Stimulated activated CD4-positive, alpha-beta T cell treated with anti-CD3 and anti-CD28 coated beads, Interleukin-1b, Interleukin-23, amount 100 ng/mL, for 1 hour (primary cell): ENCODE measurements at places on chromosomes 3 and 15.
A peak's percentile ranks its signal among the peaks of the same experiment; 100 is the strongest.

- no peak for DNase-seq
Observed at GRCh38 chr15:71811752-71812735, 1.7 kb downstream of the NR2E3 start.

- no peak for DNase-seq
Observed at GRCh38 chr3:162847511-162847910, 1350.9 kb downstream of the OTOL1 start.

DNA sequence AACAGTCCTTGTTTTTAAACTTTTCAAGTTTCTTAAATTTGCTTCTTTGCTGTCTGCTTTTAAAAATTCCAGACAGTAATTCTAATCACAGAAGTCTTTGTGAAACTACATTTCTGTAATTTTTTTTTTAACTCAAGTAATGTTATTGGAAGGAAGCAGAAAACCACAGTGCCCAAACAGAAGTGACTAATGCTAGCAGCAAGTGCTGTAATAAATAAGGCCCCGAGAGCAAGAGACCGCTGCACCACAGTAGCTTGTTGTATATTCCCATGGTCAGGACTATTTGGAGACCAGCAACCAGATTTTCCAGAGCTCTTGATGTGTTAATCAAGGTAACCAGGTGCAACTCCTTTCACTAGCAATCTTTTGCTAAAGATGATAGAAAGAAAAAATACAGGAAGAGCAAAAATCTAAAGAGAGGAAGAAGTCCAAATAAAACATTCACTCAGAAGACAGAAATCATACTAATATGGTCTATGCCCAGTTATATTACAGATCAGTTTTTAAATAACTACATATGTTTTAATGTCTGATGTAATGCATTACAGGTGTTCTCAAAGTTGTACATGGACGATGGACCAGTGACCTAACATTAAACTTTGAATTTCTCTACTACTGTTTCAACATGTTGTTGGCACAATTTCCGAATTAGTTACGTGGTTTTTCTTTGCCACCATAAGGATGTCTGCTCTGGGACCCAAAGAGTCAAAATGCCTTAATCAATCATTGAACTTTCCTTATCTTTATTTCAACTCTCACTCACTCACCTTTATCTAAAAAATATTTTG lies 36.4 kb downstream of the WWTR1 start:
- no peak for DNase-seq

DNA sequence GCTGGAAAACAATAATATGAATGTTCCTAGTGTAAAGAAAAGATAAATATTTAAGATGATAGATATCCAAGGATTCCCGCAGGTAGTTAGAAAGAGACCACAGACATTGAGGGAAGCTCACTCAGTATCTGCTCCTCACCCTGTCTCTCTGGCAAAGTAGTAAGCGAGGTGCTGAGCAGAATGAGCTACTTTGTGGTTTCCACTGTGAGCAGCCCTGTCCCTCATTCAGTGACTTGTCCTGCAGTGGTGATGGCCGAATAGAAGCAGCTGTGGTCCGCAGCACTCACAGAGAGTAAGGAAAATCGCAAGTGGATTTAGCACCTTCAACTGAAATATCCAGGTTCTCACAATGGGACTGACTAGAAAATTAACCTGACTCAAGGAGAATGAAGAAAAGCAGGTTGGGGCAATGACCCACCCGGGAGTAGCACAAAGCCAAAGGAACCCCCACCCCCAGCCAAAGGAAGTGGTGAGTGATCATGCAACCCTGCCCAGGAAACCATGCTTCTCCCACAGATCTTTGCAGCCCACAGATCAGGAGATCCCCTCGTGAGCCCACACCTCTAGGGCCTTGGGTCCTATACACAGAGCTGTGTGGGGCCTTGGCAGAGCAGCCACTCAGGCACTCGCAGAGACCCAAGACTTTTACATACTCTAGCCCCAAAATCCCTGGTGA lies 21.8 kb upstream of the SLC25A38 start:
- DNase-seq: peak; percentile 12

DNA sequence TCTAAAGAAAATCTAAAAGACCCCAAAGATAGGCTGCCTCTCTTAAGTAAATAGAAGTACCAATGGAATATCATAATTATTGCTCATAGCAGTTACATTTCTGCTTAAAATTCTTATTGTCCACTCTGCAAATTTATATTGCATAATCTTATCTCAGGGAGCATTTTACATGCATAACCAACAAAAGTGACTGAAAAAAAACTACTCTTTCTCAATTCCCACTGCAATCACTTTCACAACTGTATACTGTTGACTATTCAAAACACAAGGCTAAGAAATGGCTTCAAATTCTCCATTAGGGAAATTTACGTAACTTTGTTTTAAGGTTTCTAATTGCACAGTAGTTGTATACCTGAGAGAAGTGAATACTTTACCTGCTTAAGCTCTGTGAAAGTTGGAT lies 56.3 kb downstream of the HMG20A start:
- no peak for DNase-seq

DNA sequence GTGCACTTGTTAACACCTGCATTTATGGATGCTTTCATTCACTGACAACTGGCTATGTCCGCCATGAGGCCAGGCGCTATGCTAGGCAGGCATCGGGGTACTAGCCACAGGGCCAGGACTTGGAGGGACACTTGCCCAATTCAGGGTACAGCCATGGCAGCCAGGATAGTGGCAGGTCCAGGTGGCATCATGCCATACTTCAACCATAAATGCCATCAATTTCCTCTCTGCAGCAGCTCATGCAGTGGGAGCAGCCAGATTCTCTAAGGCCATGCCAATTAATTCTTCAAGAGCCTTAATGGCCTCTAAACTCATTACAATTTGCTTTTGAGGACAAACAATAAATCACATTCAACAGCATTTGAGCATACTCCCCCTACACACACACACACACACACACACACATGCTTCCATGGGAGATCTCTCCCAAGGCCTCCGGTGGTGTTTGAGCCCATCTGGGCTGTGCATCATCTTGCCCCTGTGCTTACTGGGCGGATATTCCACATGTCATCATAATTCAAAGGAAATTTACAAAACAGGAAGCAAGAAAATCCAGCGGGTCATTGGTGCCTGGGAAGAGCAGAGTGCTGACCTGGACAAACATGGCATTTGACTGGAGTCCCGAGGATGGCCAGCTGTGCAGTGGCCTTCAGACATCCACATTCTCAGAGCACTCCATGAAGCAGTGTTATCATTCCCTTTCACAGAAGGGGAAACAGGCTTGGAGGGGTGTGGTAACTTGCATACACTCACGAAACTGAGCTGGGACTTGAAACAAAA lies 109.1 kb downstream of the IQSEC1 start:
- no peak for DNase-seq

DNA sequence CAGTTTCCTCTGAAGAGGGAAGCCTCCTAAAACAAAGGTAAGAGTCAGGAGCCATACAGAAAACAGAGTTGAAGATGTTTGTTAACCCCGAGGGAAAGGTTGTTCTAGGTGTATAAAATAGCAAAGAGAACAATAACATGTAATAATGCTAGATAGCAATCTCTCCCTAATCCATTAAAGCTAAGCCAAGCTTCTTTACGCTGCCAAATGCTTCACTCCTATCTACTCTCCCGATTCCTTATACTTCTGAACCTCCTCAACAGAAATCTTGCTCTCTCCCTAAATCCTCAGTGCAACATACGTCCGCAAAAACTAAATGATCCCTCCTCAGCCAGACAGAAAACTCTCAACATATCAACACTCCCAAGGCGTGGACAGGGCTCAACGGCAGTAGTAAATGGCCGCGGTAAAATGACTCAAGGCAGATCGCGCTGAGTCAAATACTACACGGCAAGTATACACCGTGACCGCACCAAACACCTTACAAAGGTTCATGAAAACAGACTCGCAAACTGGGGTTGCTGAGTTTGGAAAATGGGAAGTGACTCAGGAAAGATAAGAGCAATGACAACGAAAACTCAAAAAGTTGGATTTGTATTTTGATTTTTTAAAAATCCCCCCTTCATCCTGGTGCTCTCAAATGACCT lies 682 bp downstream of the CLDND1 start:
- peak; percentile 13 for DNase-seq

GRCh38 chr3:16140894-16141285 lies 33.6 kb upstream of the GALNT15 start:
- DNase-seq: no peak

- DNase-seq: no peak
Observed at GRCh38 chr3:123311201-123311600, 109.5 kb downstream of the SEC22A start.

DNA sequence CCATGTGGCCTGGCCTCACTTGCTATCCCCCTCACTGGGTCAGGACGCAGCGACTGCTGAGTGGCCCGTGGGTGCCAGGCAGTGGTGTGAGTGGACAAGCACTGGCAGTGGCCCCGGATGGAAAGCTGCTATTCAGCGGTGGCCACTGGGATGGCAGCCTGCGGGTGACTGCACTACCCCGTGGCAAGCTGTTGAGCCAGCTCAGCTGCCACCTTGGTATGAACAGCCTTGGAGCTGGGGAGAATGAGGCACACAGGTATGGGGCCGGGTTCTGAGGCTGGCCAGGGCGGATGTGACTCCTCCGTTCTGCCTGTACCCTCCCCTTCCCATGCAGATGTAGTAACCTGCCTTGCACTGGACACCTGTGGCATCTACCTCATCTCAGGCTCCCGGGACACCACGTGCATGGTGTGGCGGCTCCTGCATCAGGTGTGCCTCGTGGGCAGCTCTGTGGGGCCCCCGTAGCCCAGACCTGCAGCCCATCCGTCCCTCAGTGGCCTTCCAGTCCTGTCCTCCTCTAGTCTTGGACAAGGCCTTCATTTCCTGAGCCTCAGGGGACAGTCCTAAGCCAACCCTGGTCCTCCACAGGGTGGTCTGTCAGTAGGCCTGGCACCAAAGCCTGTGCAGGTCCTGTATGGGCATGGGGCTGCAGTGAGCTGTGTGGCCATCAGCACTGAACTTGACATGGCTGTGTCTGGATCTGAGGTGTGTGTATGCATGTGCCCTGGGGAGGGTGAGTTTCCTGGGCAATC lies 28.2 kb downstream of the NBEAL2 start:
- no peak for DNase-seq

DNA sequence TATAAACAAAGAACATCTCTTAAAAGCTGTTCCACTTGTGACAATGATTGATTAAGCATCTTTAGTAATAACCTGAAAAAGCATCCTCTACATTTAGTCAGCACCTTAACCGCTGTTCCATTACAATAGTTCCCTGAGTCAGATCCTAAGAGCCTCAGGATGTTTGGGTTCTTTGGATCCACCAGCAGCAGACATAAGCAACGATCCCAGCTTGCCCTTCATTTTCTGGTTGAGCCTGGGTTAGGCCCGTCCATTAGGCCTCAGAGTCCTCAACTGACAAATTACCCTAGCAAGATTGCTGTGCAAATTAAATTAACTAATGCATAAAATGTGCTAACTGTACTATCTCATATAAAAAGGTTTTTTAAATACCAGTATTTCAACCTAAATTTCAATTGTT lies 42.3 kb upstream of the ROBO1 start:
- no peak for DNase-seq

DNA sequence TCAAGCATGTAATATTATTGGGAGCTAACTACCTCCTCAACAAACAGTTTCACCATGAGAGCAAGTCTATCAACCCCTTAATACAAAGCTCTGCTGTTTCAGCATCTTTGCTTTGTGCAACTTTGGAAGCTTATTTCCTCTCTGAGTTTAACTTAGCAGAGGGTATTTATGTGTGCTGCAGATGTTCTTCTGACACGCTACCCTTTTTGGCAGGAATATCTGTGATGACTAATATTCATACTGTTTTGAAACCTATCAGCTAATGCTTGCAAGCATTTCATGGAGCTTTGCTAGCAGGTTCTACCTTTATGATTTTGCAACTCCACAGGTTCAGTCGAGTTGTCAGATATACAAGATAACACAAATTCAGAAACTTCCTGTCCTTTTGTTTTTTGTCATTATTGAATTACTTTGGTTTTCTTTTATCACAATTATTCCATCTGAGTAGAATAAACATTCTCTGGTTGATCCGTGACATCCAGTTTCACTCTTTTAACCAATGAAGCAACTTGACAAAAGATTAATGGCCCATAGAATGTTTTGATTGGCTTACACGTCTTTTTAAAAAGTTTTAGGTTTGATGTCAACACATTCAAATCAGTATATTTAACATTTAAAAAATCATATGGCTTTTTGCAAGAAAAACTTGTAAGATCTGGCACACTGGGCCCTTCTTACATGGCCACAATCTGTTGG lies 1.7 kb upstream of the SLC9A9 start:
- DNase-seq: no peak

GRCh38 chr15:80458580-80458979 lies 54.4 kb downstream of the ARNT2 start:
- no peak for DNase-seq

DNA sequence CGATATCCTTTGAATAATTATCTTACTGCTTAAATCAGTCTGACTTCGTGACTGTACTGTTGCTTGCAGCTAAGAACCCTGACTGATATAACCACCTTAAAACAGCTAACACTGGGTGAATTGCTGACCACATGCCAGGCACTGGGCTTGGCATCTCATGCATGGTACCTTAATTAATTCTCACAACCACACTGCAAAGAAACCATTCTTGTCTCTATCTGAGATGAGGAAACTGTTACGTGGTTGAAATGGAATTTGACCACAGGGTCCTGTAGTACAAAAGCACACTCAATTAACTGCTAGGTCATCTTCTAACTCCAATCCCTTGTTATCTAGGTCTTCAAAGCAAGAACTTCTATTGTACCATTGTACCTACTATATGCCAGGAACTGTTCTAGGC lies 92.7 kb upstream of the PRICKLE2 start:
- DNase-seq: no peak

- DNase-seq: no peak
Observed at GRCh38 chr3:8492744-8493511, 8.7 kb upstream of the LMCD1 start.

- DNase-seq: no peak
Observed at GRCh38 chr3:197238842-197239241, 59.6 kb downstream of the DLG1 start.

GRCh38 chr15:98843844-98844243 lies 163.7 kb downstream of the PGPEP1L start:
- DNase-seq: no peak

- no peak for DNase-seq
Observed at GRCh38 chr3:45441584-45442310, 53.4 kb downstream of the LARS2 start.

DNA sequence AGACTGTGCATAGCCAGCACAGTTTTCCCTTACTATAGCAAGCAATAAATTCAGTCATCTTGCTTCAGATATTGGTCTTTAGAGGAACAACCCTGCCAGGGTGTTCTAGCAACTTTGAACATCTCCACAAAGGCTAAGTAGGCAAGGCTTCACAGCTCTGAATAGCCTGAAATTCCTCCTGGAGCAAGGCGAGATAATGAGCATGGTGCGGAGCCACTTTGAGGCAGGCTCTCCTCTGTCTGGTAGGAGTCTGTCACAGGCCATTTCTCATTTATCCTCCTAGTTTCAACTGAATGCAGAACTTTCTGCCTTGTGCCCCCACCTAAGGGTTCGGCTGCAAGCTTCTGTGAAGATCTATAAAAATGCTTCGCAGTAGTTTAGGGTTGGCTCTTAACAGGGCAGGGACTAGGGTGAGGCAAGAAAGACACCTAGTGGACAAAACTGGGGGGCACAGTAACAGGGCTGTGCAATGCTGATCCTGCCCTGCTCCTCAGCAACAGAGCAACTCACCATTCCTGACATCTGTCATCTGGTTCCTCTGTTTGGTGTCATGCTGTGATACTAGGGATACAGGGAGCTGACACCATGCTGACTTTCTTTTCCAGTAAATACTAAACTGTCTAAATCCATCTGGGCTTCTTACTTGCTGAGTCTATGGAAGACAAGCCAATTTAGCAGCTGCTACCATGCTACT lies 16.6 kb upstream of the EHHADH start:
- no peak for DNase-seq
